ENCODE measurements at places on chromosomes 7 and 10. TPM values are rescaled to one million over a fixed set of nuclear protein-coding genes. Genes with fewer than 3 reads are reported as not detected.

GRCh38 chr7:107643407-107643806 is 17.2 kb upstream of the SLC26A4 start:
- DNase-seq, result no peak

- no peak for DNase-seq
Observed at GRCh38 chr7:27897001-27897400, 157.0 kb downstream of the TAX1BP1 start.

DNA sequence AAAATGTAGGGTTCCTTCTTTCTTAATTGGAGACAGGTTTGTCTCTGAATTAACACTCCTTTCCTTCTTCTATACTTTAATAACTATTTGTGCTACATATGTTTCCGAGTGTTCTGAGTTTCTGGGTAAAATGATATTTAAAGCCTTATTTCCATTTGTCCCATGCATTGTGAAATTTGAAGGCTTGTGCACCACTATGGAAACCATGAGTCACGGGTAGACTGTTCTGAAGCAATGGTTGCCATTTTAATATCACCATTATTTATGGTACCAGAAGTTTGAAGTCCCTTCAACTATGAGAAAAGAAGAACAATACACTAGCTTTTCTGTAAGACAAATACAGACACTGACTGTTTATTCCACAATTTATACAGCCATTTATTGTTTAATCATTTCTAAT is 44.7 kb upstream of the ZEB1 start:
- no peak for DNase-seq

GRCh38 chr10:70584909-70585544 is 17.5 kb downstream of the PRF1 start:
- no peak for DNase-seq

GRCh38 chr7:101882595-101883564 is 65.5 kb downstream of the CUX1 start:
- peak; percentile 95 for DNase-seq

GRCh38 chr10:29670761-29671160 is 36.0 kb upstream of the SVIL start:
- DNase-seq, result no peak

DNA sequence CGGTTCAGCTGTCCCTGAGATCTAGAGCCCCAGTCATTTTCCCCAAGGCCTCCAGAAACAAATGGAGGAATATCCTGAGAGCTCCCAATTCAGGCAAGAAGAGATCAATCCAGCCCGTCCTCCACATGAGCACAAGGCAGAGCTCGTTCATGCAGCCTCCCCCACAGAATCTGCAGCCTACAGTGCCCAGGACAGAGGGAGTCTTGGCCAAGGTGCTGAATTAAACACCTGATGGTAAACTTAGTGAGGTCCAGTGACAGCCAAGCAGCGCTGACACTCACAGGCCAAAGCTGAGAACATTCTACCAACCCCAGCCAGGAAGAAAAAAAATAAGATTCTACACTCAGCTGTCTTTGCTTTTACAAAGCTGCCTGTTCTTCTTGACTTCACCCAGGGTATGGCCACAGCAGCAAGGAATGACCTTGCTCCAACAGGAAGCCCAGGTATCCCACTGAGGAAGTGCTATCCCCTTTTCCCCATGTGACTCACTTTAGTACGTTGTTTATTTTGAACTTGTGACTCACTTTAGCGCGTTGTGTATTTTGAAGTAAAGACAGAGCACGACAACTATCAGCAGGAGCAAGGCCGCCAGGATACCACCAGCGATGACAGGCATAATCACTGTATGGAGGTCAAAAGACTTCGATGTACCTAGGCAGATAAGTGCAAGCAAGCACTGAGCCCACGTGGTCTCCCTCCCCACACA is 4.4 kb upstream of the CUZD1 start:
- DNase-seq, result no peak

DNA sequence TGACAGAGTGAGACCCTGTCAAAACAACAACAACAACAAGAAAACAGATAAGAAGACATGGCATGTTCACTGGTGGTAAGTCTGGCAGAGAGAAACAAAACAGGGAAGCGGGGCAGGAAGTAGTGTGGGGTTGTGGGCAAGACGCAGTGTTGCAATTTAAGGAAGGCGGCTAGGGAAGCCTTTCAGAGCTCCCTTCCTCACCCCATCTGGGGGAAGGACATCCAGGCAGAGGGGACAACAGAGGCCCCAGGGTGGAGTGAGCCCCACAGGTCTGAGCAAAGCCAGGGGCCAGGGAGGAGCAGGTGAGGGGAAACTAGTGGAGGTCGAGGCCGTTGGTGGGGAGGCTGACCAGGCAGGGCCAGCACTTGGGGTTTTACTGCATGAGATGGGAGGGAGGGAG is 16.8 kb downstream of the LAT2 start:
- DNase-seq, result no peak

- DNase-seq, result no peak
Observed at GRCh38 chr10:54614072-54614471, 187.0 kb downstream of the PCDH15 start.

Gene IGFBP3
- 81.8 TPM for total RNA-seq

Gene OPN1SW
- not detected for total RNA-seq

Gene DPP6
- 28.8 TPM for total RNA-seq

Gene FAM221A
- total RNA-seq, result 6.2 TPM

Data from esophagus muscularis mucosa (tissue), 4 donors.